ENCODE measurements at places on chromosomes 13 and 19. TPM values are rescaled to one million over a fixed set of nuclear protein-coding genes. Genes with fewer than 3 reads are reported as not detected.

The CEBPA gene
- total RNA-seq: 7.1 TPM

The CERS4 gene
- total RNA-seq: 36.5 TPM

The ZNF579 gene
- 16.6 TPM for total RNA-seq

The PCDH9 gene
- total RNA-seq: 9.5 TPM

The PRMT1 gene
- total RNA-seq: 119 TPM

The OR10H1 gene
- 0.09 TPM for total RNA-seq

The LILRA5 gene
- total RNA-seq: 5.9 TPM

The NCR1 gene
- total RNA-seq: 0.91 TPM

The DPF1 gene
- total RNA-seq: not detected

The CEACAM1 gene
- total RNA-seq: 33.1 TPM

The PABPC3 gene
- total RNA-seq: 0.22 TPM

The CEACAM19 gene
- total RNA-seq: 5.1 TPM

The WDR62 gene
- 0.69 TPM for total RNA-seq

The TBC1D4 gene
- total RNA-seq: 51.8 TPM

The ADGRE3 gene
- total RNA-seq: 0.25 TPM

The PRRG2 gene
- 14.9 TPM for total RNA-seq

The DCLK1 gene
- 8.3 TPM for total RNA-seq
